Activated naive CD4-positive, alpha-beta T cell (primary cell): ENCODE measurements at places on chromosomes 7 and 10.

- DNase-seq, result no peak
Observed at GRCh38 chr7:53229202-53229601, 193.8 kb downstream of the POM121L12 start.

DNA sequence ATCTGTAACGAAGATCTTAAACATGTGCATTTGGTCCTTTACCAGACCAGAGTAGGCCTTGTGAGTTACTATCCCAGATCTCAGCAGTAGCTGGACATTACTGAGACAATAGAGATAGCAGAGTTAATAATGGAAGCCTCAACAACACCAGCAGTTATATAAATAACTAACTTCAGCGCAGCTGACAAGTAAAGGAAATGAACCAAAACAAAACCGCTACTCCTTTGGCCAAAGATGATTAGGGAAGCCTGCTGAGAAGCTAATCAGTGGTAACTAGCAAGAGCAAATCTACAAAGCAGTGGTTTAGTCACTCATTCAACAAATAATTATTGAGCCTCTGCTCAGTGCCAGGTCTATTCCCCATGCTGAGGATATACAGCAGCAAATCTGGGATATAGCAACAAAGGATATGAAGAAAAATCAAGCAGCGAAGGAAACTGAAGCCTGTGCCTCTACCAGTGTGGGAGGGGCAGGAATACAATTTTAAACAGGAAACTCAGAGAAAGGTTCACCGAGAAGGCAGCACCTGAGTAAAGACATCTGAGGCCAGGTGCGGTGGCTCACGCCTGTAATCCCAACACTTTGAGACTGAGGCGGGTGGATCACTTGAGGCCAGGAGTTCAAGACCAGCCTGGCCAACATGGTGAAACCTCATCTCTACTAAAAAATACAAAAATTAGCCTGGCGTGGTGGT, 103.6 kb downstream of the ELMO1 start:
- no peak for DNase-seq

DNA sequence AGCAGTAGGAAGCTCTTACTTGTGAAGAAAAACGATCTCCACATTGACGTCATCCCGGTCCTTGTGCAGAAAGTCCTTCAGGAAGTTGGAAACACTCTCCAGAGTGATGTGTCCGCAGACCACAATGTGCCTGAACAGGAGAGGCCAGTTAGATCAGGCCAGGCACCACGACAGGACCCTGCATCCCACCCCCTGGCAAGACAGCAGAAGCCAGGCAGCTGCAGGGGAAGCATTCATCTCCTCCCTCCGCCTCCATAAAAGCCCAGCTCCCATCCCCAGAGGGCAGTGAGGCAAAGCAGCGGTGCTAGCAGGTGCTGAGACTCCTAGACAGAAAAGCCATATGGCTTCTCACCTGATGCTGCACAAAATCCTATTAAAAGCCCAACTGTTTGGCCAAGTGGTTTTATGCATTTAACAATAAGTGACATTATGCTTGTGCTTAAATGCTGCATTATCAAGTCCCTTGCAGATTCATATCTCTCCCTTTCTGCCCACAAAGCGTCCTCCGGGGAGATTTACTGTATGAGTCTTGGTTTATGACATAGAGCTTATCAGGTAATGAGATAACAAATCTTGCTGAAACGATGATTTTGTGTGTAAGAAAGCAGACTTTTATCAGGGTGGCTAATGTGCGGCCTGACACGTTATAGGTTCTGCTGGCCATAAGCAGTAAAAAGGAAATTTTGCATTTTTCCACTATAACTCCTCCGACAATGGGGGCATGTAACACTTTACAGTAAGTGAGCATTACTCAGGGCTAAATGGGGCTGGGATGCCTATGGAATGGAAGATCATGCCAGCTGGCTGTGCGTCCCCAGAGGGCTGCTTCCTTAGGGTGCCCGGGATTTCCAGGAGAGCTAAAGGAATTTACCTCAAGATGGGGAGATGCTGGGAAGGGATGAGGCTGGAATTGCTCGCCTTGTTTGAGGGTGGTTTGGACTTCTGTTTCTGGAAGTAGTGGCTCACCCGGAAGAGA, 546.9 kb downstream of the KCNMA1 start:
- DNase-seq, result no peak

DNA sequence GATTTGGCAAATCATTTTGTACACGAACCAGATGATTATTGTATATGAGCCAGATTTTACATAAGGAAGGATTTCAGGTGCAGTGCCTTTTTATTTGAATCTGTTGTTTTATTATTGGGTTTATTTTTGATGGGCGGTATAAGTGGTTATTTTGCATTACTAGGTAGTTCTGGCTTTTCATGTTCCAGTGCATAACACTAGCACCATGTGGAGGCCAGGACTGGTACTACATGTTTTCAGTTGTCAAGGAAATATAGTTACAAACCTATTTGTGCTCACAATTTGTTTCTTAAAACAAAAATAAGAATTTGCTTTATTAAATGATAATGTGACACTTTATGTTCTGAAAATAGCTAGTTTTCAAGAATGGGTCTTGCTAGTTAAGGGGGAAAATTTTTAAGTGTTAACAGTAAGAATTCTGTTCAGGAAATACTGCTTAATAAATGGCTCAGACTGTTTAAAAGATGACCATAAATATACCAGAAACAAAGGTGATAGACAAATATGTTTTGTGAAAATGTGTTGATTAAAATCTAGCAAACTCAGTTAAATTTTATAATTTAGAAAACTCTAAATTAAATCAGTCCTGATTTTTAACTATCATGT, 7.1 kb upstream of the SEMA3E start:
- no peak for DNase-seq

- DNase-seq, result no peak
Observed at GRCh38 chr7:28961972-28962371, 3.8 kb upstream of the TRIL start.

- DNase-seq, result no peak
Observed at GRCh38 chr7:139065323-139065722, 29.5 kb upstream of the ZC3HAV1L start.

GRCh38 chr10:49164559-49165188, 23.5 kb downstream of the TMEM273 start:
- peak; percentile 10 for DNase-seq

GRCh38 chr7:121267612-121268011, 61.2 kb upstream of the WNT16 start:
- DNase-seq, result no peak
